ENCODE measurements at places on chromosomes 16 and 17.

GRCh38 chr17:76050538-76051467 lies 21.5 kb downstream of the SRP68 start:
- no peak for DNase-seq

GRCh38 chr16:2170080-2170479 lies 14.5 kb downstream of the TRAF7 start:
- DNase-seq, result no peak

- no peak for DNase-seq
Observed at GRCh38 chr17:10058921-10059683, 139.3 kb downstream of the GAS7 start.

DNA sequence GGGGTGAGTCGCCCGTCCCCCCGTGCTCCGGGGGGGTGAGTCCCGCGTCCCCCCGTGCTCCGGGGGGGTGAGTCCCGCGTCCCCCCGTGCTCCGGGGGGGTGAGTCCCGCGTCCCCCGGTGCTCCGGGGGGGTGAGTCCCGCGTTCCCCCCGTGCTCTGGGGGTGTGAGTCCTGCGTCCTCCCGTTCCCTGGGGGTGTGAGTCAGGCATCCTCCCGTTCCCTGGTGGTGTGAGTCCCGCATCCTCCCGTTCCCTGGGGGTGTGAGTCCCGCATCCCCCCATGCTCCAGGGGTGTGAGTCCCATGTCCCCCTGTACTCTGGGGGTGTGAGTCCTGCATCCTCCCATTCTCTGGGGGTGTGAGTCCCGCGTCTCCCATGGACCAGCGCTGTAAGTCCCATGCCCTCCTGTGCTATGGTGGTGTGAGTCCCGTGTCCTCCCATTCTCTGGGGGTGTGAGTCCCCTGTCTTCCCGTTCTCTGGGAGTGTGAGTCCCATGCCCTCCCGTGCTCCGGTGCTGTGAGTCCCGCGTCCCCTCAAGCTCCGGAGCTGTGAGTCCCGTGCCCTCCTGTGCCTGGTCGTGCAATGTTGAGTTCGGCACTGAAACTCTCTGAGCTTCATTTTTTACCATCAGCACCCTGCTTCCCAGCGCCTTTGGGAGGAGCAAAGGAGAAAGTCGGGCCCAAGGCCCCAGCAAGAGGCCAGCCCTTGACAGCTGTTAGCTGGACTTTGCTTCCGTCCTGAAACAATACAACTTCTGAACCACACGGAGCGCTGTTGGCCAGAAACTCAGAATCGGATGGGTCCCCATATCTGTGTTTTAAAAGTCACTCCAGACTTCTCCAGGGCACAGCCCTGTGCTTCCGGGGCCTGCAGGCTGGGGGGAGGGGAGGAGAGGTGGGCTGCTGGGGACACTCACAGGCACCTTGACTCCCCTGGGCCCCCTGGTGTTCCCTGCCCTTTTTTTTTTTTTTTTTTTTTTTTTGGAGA lies 11.5 kb upstream of the ZC3H18 start:
- DNase-seq, result no peak

- no peak for DNase-seq
Observed at GRCh38 chr17:17075125-17075781, 33.0 kb downstream of the MPRIP start.

DNA sequence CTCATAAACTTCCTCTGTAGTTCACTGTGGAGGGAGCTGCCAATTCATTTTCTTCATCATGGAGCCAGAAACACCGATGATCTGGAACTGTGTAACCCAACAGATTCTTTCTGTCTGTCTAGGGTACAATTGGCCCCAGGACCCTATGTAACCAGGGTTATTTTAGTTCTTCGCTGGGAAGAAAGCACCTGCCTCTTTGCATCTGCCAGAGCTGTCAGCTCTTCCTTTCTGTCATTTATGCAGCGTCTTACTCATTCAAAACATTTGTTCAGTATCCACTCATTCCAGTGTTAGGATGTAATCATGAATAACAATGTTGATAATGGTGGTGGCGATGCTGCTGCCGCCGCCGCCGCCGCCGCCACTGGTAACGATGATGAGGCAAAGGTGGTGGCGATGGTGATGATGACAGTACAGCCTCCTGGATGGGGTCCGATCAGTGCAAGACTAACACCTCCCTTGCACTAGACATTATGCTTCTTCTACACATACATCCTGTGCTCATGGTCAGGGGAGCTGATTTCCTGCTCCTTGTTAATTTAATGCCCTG lies 46.1 kb downstream of the IRX5 start:
- DNase-seq, result no peak

GRCh38 chr17:45433159-45433535 lies 477 bp upstream of the ARHGAP27 start:
- no peak for DNase-seq

DNA sequence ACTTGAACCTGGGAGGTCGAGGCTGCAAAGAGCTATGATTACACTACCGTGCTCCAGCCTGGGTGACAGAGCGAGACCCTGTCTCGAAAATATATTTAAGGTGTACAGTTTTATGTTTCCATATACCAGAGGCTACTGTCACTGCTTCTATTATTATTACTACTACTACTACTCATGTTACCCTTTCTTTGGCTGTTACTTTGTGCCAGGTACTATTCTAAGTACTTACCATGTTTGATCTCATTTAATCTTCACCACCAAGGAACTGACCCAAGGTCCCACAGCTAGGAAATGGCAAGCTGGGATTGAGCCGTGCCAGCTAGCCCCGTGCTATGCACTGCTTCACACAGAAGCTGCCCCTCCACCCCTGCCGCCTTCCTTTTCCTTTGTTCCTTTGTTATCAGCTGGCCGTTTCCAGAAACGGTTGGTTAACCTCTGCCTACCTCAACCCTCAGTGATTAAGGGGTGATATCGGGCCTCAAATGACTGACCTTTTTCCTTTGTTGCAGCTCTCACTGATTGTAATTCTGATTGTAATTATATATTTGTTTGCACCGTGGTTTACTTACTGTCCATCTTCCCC lies 78.4 kb downstream of the ABCC1 start:
- no peak for DNase-seq

DNA sequence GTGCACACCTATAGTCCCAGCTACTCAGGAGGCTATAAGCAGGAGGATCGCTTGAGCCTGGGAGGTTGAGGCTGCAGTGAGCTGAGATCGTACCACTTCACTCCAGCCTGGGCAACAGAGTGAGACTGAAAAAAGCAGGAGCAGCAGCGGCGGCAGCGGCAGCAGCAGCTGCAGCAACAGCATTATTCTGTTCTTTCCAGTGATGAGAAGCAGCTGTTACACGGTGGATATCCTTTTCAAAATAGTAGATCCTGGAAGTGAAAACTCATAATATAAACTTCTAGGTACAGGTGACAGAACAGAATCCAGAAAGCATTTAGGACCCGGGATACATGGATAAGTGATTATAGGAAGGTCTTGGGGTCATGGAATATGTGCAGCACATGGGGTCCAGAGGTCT lies 17.8 kb upstream of the HNF1B start:
- no peak for DNase-seq

DNA sequence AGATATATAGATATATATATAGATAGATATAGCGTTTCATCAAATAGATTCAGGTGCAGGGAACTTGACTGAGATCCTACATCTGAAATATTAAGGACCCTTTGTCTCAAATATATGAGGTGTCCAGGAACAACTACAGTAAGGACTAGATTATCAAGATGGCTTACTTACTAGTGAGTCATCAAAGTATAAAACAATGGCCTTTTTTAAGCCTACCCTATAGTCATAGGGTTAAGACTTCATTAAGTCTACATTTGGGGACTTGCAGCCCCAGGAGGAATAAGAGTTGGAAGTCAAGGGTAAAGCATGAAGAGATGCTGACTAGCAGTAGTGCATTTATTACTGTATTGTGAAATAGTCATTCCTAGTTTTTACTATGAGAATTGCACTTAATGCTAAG lies 1023.4 kb downstream of the CDH11 start:
- no peak for DNase-seq

GRCh38 chr16:12976936-12977335 lies 75.5 kb downstream of the SHISA9 start:
- no peak for DNase-seq

DNA sequence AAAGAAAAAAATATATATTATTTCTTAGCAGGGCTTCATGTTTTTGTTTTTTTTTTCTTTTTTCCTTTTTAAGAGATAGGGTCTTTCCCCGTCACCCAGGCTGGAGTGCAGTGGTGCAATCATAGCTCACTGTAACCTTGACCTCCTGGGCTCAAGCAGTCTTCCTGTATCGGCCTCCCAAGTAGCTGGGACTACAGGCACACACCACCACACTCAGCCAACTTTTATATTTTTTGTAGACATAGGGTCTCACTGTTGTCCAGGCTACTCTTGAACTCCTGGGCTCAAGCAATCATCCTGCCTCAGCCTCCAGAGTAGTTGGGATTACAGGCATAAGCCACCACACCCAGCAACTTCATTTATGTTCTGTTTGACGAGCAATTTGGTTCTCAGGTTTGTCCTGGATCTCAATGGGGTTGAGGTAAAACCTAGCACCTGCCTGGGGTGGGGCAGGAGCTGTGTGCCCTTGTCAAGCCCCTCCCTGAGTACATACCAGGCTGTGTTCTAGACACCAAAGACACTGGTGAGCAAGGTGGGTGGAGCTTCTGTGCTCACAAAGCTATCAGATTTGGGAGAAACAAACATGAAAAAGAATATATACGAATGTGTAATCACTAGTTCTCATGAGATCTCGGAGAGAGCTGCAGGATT lies 19.2 kb downstream of the GPT2 start:
- no peak for DNase-seq

DNA sequence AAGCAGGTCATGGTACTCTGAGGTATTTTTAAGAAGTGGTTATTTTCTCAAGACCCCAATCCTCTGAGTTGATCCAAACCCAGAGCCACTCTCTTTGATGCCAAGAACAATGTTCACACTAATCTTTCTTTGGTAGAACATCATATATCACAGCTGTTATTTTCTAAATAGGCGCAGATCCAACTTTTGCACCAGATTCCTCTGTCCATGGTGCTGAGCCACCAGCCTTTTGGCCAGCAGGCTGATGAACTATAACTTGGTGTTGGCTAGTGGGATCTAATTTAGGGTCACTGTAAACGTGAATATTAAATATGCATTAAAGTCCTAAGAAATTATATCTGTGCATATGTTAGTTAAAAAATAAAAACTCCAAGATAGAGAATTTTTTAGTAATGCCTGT lies 7.0 kb upstream of the ZKSCAN2 start:
- no peak for DNase-seq

DNA sequence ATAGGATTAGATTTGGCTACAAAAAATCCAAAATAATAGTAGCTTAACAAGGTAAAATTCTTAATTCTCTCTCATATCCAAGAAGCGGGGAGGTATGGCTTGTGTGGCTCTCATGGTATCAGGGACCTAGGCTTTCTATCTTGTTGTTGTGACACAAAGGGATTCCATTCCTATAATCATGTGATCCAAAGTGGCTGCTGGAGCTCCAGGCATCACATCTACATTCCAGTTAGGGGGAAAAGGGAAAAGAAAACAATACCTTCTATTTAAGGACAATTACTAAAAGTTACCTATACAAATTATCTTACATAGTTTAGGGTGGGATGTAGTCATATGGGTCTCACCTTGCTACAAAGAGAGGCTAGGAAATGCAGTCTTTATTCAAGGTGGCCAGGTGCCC lies 47.6 kb upstream of the CACNG4 start:
- DNase-seq, result no peak

DNA sequence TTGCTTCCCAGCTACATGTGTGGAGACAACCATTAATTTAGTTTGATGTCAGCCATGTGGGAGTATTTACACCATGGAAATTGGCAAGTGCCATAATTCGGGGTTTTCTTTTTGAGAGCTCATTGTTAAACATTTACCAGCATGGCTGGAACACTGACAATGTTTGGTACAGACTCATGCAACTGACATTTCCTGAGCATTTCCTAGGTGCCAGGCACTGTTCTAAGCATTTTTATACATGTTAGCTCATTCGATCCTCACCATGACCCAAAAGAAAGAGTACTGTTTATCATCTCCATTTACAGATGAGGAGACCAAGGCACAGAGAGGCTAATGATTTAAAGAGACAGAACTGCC lies 86.9 kb downstream of the FOXL1 start:
- no peak for DNase-seq

GRCh38 chr17:4710693-4711634 lies 532 bp downstream of the ARRB2 start:
- DNase-seq, result no peak

DNA sequence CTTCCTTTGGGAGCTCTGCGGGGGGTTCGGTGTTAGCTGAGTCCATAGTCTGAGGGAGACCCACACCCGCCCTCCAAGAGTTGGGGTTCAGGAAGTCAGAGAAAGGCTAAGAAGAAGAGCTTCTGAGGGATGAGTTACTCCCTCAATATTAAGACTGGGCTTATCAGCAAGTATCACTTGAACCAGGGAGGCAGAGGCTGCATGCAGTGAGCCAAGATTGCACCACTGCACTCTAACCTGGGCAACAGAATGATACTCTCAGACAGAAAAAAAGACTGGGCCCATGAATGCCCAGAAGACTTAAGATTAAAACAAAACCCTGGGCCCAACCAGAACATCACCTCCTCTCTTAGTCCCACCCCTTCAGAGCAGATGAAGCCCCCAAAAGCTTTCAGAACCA lies 6.0 kb downstream of the NKIRAS2 start:
- DNase-seq, result no peak

DNA sequence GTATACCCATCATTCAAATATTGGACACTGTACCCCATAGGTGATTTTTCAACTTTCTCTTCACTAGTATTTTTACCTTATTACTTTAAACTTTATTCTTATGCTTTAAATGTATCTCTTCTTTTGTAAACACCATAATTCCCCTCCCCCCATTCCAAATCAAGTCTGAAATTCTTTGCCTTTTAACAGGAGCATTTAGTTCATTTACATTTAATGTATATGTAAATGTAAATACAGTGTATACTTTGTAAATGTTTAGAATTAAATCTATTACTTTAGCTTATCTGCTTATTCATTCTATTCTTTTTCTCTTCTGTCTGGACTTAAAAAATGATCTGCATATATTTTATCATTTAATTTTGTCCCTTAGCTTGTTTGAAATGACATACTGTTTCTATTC lies 30.0 kb upstream of the ADGRG1 start:
- DNase-seq, result no peak

DNA sequence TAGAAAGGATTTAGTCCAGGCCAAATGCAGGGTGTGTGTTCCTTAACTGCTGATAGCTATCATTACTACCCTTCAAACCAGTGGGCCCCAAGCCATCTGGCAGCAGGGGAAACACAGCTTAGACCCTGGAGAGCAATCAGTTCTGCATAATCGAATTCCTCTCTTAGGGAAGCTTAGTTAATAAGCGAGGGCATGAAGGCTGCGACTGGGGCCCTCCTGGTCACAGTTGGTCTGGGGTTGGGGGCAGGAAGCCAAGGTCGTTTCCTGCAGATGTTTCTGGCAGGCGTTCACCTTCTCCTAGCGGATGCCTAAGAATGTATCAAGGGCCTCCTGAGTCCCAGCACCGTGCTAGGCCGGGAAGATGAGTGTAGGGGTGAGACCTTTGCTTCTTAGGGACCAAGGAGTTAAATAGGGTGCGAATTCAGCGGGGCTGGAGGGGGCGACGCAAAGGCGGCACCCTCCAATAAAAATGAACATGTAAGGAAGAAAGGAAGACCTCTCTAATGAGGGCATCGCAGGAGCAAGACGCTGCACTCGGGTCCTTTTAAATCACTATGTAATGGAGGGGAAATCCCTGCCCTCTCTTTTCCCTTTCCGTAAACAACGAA lies 16.5 kb upstream of the EEF2K start:
- no peak for DNase-seq
